IMR-90 (cell line): ENCODE measurements at places on chromosomes 3 and 15. TPM values are rescaled to one million over a fixed set of nuclear protein-coding genes. Genes with fewer than 3 reads are reported as not detected.
A peak's percentile ranks its signal among the peaks of the same experiment; 100 is the strongest.

NPAP1 gene
- total RNA-seq, result not detected in 2 replicates

SPATA12 gene
- under 0.01 TPM in 1 of 2 replicates, not detected in the other for total RNA-seq

NRG4 gene
- not detected in 2 replicates for total RNA-seq

KBTBD13 gene
- not detected in 2 replicates for total RNA-seq

DLL4 gene
- 1.7 and 1.8 TPM in 2 replicates for total RNA-seq

DNA sequence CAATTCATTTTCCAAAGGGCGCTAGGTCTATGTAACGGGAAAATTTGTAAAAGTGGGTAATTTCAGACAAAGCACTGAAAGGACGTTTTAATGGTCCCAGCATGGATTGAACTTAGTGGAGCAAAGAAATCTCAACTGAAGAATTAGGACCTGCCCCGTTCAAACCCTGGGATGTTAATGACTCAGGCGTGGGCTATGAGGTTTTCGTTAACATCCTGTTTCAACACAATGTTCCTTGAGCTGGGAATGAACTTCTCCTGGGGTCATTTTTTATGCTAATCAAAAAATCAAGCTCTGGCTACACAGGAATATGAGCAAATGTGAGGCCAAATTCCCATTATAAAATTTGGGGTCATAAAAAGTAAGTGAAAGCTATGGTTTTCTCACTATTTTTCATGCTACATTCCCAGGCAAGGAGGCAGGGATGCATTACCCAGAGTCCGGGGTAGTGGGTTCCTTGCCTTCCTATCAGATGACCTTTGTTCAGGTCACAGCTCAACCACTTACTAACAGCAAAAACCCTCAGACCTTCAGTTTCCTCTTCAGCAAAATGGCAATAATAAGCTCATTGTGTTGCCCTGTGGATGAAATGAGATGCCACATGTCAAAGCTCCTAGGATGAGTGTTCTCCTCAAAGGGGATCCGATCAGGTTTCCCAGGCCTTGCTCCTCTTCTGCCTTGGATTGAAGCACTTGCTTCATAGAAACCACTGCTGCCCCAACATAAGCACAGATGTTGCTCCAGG lies 271.4 kb downstream of the ARRDC4 start:
- no peak for DNase-seq

DNA sequence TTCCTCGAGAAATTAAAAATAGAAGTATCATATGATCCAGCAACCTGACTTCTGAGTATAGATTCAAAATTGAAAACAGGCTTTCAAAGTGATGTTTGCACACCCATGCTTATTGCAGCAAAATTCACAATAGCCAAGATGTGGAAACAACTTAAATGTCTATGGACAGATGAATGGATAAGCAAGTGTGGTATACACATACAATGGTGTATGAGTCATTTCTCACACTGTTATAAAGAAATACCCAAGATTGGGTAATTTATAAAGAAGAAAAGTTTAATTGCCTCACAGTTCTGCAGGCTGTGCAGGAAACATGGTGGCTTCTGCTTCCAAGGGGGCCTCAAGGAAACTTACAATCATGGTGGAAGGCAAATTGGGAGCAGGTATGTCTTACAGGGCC lies 100.8 kb downstream of the KLF13 start:
- no peak for DNase-seq

DNA sequence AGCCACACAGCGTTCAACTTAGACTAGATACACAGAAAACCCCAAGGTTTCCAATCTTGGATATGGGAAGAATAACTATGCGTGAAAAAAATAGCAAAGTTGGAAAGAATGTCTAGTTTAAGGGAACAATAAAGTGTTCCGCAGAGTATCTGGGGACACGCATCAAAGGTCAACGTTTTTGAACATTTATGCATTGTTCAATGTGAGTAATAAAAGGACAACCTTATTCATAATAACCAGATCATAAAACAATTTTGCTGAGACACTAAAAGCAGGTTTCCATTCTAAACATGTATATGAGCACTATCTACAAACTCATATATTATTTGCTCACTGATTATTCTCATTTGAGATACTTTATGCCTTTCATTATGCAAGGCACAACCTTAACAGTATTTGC lies 7.8 kb downstream of the ANO10 start:
- DNase-seq, result no peak

- DNase-seq, result peak; percentile 34
Measured at GRCh38 chr15:70156671-70157271, 59.1 kb upstream of the TLE3 start.
